ENCODE measurements at places on chromosomes 5 and 9.

GRCh38 chr9:137012694-137013570, 15.1 kb downstream of the ABCA2 start:
- DNase-seq: no peak

DNA sequence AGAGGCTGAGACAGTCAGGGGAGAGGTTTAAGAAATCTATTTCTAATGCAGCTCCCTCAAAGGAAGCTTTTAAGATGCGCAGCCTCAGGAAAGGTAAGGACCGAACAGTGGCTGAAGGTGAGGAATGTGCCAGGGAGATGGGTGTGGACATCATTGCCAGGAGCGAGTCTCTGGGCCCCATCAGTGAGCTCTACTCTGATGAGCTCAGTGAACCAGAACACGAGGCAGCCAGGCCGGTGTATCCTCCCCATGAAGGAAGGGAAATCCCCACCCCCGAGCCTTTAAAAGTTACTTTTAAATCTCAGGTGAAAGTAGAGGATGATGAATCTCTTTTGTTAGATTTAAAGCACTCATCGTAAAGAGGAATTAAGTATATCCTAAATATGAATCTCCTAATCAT, 8.2 kb downstream of the CAVIN4 start:
- no peak for DNase-seq

- DNase-seq: no peak
Measured at GRCh38 chr5:1564182-1564748, 40.5 kb upstream of the LPCAT1 start.

- no peak for DNase-seq
Measured at GRCh38 chr5:17287501-17288155, 70.2 kb downstream of the BASP1 start.

DNA sequence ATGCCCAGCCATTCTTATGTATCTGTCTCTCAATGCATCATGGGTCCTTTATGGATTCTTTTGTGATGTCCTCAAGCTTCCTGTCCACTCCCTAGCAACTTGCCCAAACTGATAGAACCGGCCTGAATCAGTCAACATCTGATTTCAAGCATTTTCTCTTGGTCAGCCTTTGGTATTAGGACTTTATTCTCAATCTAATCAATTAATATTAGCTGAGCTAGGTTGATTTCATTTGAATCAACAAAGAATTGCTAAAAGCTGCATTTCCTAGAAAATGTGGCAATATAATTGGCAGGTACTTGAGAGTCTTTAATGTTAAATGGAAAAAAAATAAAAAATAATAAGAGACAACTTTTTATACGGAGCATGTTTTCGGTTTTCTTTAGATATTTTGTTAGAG, 121.8 kb downstream of the GHR start:
- no peak for DNase-seq

- no peak for DNase-seq
Measured at GRCh38 chr9:70484232-70485130, 70.0 kb upstream of the KLF9 start.

DNA sequence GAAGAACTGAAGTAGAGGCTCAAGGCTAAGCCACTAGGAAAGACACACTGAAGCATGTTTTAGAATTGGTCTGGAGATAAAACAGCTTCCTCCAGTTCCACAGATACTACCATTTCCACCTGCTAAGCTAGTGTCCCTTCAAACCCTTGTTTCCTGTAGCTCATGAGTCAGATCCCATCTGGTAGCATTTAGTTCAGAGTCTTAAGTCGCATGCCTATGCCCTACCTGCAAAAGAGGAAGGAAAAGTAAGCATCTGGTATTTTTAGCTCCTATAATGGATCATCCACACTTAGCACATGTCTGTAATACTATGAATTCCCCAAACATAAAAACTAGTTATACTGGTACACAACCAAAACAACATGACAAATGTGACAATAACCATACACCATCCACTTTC, 92.1 kb downstream of the CDKN2A start:
- no peak for DNase-seq

GRCh38 chr5:82745016-82745415, 332.2 kb downstream of the TMEM167A start:
- DNase-seq: no peak

GRCh38 chr5:139725073-139725830, 70.4 kb upstream of the PSD2 start:
- DNase-seq: no peak

DNA sequence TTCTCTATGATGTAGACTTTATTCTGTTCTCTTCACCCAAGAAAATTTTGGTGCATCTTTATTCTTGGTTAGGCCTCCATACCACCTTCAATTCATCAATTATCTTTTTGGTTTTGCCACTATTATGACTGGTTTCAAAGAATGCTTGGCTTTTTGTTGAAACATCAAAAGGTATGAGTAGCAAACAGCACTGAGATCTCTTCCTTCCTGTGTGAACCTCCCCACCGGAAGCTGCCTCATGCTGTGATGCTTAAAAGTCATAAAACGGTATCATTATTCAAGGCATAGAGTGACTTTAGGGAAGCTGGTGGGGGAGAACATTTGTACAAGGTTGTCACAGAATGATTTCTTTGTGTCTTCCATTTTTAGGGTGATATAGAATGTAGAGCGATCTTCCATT, 70.6 kb downstream of the IQGAP2 start:
- DNase-seq: no peak

DNA sequence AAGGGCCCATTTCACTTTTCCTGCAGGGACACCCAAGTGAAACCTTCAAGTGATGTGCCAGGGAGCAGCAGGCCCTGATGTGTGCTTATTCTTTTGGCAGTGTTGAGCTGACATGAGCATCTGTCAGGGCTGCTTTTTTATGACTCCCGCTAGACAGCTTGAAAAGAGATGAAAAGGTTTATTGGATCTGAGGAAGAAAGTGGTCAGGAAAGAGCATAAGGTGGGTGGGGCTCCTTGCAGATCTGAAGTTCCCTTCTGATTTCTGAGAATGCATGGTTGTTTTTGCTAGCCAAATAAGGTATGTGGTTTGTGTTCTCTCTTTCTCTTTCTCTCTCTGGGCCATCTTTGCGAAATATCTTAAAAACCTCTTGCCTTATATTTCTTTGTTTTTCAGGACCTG, 316.1 kb downstream of the DMRT2 start:
- no peak for DNase-seq

DNA sequence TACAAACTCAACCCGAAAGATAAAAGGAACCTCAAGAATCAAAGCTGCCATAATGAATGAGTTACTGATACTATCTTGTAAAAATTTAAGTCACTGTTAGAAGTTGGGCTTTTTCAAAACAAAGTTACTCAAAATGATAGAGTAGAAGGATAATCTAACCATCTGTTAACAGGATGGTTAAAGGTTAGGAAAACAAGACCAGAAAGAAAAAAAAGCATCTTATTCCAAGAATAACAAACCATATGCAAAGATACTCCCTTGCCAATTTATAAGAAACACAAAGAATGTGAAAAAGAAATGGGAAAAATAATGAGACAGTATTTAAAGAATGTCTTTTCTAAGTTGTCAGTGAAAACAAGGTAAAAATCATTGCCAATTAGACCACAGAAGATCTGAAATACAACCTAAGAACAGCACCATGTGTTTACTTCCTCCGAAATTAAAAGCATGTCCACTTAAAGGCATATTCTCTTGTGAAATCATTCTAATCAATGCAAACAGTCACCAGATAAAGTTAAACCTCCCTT, 51.2 kb downstream of the STRBP start:
- DNase-seq: no peak

GRCh38 chr9:90053027-90053426, 448.2 kb downstream of the GADD45G start:
- DNase-seq: no peak

- no peak for DNase-seq
Measured at GRCh38 chr5:178237431-178238312, 5.1 kb upstream of the PHYKPL start.

- no peak for DNase-seq
Measured at GRCh38 chr9:128257086-128257825, 18.6 kb downstream of the GOLGA2 start.

GRCh38 chr9:107489144-107489673, 360 bp downstream of the KLF4 start:
- no peak for DNase-seq

GRCh38 chr9:81557452-81558090, 131.8 kb downstream of the TLE1 start:
- no peak for DNase-seq

GRCh38 chr5:126461838-126462237, 38.6 kb downstream of the GRAMD2B start:
- no peak for DNase-seq

- no peak for DNase-seq
Measured at GRCh38 chr5:172180936-172181335, 7.1 kb downstream of the STK10 start.

GRCh38 chr5:69042500-69042899, 51.3 kb upstream of the SLC30A5 start:
- no peak for DNase-seq

DNA sequence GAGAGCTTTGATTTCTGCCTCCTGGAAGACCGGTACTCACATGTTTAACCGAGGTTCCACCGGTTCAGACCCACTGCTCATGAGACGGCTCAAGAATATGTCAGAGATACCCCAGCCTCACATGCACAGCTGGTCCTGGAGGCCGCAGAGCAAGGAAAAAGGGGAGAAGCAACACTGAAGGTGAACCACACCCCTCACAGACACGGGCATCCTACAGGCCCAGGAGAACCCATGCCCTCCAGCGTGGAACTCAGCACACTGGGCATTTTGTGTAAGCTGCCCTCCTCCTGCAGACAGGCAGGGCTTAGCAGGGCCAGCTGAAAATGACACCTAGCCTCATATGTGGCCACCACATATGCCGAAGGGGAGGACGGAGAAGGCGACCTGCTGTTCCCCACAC, 37.4 kb downstream of the SEMA4D start:
- DNase-seq: no peak

GRCh38 chr9:7360513-7360912, 439.1 kb downstream of the DMAC1 start:
- DNase-seq: no peak

- no peak for DNase-seq
Measured at GRCh38 chr9:35760651-35761050, 6.6 kb upstream of the MSMP start.

DNA sequence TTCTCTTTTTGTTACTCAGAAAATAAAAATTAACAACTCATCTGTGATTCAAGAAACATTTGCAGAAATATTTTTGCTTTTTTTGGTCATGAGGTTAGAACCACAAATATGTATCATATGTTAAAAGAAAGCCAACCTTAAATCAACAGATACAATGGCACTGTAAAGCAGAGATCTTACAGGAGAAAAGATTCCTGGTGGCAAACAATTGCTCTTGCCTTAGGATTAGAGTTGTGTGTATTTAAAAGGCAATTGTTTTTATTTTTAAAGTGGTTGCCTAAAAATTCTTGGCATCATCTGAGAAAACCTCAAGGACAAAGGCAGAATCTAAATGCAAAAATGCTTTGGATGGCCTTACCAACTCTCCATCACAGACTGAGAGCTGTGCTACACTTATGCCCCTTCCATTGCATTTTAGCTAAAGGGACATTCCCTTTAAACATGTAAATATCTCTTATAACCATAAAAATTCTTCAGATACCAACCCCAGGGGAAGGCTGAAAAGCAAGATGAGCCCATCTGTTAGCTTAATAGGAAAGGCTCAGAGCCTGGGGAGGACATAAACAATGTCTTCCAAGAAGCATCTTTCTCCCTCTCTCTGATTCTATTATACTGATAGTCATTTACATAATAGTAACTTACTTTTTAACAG, 100.4 kb downstream of the FAM114A2 start:
- no peak for DNase-seq

GRCh38 chr9:9747787-9748186, 865.0 kb downstream of the PTPRD start:
- no peak for DNase-seq

GRCh38 chr9:36194326-36195000, 3.7 kb downstream of the CLTA start:
- no peak for DNase-seq

- no peak for DNase-seq
Measured at GRCh38 chr9:19232823-19233194, 2.3 kb downstream of the DENND4C start.

DNA sequence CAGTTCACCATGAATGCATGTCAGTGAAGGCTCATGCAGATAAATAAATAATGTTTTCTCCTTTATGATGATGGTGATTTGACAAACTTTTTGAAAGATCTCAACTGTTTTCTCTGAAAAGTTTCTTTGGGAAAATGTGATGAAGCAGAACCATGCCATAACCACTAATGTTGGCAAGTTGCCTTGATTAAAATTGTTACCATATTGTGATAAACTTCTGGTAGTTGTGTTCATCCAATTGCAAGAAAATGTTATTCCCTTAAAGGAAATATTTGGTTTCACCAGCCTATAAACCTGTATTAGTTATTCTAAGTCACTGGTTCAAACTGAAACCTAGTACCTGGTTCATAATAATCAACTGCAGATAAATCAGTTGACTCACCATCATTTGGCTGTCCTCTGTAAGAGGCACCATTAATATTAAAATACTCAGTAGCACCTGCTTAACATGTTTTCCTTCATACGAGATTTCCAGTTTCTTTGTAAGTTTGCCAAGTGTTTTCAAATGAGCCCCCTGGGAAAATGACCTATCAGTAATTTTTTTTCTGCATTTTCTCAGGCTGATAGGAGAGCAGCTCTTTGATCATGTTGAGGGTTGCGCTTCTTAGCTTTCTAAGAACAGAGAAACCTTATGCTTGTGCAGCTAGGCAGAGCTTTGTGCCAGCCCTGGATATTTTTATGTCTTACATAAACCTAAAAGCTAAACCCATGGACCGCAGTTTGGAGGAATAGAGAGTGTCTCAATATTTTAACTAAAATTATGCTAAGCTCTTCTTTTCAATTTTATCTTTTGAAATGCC, 88.0 kb downstream of the LURAP1L start:
- no peak for DNase-seq

GRCh38 chr9:80147866-80148265, 576.1 kb downstream of the TLE4 start:
- no peak for DNase-seq

DNA sequence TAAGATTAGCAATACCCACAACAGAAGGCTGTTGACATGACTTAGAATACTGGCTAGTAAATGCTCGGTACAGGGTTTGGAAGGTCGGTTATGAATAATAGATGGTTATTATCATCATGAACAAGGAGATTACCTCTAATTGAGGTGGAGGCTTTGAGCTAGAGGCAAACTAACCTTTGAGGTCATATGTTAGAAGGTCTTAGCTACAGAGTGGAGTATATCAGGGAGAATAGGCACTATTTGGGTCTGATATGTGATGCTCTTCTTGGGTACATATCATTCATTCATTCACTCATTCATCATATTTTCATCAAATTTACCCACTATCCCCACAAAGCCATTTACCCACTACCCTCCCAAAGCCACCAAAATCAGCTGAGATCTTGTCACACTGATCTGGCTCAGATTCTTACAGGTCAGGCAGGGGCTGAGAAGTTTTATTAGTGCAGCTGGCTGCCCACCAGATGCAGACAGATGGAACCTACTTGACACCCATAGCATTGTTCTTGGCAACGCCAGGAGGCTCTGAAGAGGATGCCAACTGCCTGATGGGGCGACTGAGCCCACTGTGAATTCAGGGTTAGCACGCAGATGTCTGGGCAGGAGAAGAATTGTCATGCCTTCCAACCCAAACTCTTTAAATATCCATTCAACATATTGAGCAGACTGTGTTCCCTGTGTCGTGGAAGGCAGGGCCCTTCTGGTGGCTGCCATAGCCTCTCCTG, 90.2 kb upstream of the SH3PXD2B start:
- DNase-seq: no peak

GRCh38 chr5:14101922-14102321, 41.2 kb upstream of the TRIO start:
- DNase-seq: no peak

All from activated B cell treated with CpG ODN at 0.5 μM for 24 hours (primary cell).